Activated CD8-positive, alpha-beta memory T cell treated with anti-CD3 and anti-CD28 coated beads, Interleukin-2, amount 50 U/mL, for 4 hours (primary cell): ENCODE measurements at places on chromosomes 6 and 20.

- no peak for DNase-seq
Observed at GRCh38 chr6:143258945-143259344, 191.6 kb downstream of the ADAT2 start.

- DNase-seq, result no peak
Observed at GRCh38 chr6:19325335-19325789, 511.8 kb upstream of the ID4 start.

DNA sequence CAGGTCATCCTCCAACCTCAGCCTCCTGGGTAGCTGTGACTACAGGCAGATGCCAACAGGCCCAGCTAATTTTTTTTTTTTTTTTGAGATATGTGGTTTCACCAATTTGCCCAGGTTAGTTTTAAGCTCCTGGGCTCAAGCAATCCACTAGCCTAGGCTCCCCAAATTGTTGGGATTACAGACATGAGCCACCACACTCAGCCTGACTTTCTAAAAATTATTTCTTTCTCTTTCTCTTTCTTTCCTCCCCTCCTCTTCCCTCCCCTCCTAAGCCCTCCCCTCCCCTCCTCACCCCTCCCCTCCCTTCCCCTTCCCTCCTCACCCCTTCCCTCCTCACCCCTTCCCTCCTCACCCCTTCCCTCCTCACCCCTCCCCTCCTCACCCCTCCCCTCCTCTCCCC is 127.3 kb downstream of the BTBD3 start:
- no peak for DNase-seq

GRCh38 chr20:57276221-57276620 is 9.8 kb upstream of the BMP7 start:
- no peak for DNase-seq

DNA sequence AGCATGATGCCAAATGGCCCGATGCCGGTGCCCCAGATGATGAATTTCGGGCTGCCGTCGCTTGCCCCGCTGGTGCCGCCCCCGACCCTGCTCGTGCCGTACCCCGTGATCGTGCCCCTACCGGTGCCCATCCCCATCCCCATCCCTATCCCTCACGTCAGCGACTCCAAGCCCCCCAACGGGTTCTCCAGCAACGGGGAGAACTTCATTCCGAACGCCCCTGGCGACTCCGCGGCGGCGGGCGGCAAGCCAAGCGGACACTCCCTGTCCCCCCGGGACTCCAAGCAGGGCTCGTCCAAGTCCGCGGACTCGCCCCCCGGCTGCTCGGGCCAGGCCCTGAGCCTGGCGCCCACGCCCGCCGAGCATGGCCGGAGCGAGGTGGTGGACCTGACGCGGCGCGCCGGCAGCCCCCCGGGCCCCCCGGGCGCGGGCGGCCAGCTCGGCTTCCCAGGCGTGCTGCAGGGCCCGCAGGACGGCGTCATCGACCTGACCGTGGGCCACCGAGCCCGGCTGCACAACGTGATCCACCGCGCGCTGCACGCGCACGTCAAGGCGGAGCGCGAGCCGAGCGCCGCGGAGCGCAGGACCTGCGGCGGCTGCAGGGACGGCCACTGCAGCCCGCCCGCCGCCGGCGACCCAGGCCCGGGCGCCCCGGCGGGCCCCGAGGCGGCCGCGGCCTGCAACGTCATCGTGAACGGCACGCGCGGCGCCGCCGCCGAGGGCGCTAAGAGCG is 144.6 kb downstream of the SOBP start:
- DNase-seq, result peak; percentile 19

DNA sequence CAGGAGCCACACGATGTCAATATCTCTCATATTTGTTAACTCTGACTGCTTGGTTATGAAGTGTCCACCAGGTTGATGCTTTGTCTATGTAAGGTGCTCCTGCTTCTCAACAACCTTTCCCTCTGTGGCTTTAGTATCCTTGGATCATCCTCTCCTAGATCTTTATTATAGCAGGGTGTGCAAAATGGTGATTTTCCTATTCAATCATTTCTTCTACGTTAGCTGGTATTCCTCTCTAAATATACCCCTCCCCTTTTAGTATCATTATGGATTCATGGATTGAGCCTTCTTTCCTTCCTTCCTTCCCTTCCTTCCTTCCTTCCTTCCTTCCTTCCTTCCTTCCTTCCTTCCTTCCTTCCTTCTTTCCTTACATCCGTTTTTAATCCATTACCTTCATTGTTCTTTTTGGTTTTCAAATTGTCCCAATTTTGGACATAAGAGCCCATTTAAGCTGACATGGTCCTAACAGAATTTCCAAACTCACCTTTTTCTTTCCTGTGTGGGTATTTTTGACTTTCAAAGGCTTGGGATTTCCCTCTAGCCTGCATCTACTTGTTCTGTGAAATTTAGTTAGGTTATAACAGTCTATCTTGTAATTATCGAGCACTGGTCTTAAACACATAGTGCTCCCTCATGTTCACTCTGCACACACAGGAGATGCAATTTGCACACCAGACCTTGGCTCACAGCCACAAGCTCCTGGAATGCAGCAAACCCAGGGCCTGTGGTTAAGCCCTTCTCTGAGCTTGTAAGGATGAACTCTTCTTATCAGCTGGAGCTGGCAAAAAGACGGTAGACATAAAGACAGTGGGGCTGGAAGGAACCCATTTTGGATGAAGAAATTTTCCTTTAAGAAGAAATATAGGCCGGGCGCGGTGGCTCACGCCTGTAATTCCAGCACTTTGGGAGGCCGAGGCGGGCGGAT is 109.9 kb downstream of the SLC24A3 start:
- no peak for DNase-seq

- no peak for DNase-seq
Observed at GRCh38 chr20:51271931-51272330, 249.0 kb upstream of the KCNG1 start.

DNA sequence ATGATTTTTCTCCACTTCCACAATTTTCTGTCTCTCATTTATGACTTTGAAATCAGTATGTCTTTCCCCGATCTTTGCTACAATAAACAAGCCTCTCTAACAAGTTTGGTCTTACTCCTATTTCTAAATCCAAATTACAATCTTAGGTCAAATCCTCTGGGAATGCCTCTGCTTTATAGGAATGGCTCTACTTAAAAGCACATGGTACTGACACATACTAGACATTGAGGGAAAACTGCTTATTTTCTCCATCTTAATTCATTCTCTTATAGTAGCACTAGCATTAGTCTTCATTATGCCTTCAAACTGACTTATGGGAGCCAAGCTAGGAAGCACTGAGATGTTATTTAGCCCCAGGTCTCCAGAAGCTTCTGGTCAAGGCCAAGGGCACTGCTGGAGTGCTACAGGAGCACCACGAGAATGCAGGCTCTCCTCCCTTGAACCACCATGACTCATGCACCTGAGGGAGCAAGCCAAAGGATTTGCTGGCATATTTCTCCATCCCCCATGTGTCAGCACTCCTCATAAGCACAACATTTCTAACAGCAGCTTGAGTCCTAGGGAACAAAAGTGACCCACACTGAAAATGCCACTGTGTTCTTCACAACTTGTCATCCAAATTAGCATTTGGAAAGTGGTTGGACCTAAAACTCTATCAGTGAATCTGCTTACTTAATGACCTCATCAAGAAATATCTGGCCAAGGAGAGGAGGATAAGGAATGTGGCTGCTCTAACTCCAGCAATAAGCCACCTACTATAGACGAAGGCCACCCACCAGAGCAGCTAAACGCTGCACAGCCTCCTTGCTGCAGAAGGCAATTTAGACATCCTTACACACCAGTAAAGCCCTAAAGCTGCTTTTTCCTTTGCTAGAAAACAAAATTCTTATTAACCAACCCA is 156.8 kb upstream of the KCNQ5 start:
- no peak for DNase-seq

- no peak for DNase-seq
Observed at GRCh38 chr6:167799033-167799821, 27.5 kb upstream of the AFDN start.

DNA sequence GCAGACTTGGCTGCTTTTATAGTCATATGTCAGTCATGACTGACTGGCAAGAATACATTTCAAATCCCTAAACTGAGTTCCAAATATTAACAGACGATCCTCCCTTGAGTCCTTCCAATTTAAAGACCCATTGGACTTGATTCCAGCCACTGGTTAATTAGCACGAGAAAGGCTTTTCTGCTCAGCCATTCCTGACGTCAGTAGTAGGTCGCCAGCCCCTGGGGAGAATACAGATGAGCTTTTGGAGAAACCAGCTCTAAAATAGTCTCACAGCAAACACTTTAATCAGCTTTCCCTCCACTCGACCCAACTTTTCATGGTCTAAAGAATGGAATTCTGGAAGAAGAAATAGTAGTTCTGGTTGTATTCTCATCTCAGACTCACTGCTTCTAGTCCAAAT is 91.6 kb downstream of the SLC22A3 start:
- DNase-seq, result no peak

- no peak for DNase-seq
Observed at GRCh38 chr6:5482619-5483018, 221.3 kb downstream of the FARS2 start.

DNA sequence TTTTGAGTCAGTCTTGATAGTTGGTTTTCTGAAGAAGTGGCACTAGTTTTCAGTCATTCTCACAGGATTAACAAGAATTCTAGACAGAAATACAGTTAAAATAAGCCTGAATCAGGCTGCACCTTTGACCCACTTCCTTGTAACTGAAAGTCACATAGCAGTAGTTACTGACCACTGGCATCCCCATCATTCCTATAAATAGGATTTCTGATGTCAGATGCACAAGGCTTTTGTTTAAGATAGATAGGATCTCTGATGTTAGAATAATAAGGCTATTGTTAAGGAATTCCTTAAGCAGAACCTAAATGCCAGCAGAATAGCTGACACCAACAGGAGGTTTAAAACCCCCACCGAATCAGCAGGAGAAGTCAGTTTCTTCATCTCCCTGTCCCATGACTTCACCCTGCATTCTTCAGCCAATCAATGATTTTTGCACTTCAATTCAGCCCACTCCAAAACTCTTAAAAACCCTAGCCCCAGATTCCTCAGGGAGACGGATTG is 30.6 kb upstream of the ZBTB24 start:
- DNase-seq, result no peak

- DNase-seq, result no peak
Observed at GRCh38 chr20:25300496-25301170, 52.7 kb downstream of the PYGB start.
